ENCODE measurements at places on chromosomes 16 and 17.

DNA sequence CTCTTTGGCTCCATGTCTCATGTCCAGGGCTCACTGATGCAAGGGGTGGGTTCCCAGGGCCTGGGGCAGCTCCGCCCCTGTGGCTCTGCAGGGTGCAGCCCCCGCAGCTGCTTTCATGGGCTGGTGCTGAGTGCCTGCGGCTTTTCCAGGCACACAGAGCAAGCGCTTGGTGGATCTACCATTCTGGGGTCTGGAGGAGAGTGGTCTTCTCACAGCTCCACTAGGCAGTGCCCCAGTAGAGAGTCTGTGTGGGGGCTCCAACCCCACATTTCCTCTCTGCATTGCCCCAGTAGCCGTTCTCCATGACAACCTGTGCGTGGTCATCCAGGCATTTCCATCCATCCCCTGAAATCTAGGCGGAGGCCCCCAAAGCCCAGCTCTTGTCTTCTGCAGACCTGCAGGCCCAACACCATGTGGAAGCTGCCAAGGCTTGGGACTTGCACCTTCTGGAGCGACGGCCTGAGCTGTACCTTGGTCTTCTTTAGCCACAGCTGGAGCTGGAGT lies 5.2 kb downstream of the IL32 start:
- no peak for DNase-seq

DNA sequence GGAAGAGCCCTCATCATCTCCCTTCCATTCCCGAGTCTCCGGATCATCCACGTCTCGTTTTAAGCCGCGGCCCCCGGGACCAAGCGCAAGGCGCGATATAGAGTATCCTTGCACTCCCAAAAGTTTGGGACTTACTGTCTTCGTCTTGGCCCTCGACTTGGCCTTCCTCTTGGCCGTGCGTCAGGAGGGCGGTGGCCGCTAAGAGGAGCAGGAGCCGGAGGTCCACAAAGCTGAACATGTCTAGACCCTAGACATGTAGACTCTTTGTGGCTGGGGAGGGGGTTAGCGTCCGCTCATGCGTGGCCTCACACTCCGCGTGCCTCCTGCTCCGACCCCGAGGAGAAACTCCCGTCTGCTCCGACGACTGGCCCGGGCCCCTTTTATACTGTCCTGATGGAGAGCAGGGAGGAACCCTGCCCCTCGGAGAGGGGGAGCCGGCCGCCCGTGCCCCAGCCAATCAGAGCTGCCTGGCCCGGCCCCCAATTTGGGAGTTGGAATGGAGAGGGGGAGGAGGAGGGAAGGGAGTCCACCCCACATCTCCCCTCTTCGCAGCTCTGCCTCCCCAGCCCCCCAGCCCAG lies at the start of gene COL1A1:
COL1A1 (minus strand) TSS at position 356 of the 579 bp plus-strand sequence; CDS start at position 238, 118 bp downstream.
- peak; percentile 96 for DNase-seq

DNA sequence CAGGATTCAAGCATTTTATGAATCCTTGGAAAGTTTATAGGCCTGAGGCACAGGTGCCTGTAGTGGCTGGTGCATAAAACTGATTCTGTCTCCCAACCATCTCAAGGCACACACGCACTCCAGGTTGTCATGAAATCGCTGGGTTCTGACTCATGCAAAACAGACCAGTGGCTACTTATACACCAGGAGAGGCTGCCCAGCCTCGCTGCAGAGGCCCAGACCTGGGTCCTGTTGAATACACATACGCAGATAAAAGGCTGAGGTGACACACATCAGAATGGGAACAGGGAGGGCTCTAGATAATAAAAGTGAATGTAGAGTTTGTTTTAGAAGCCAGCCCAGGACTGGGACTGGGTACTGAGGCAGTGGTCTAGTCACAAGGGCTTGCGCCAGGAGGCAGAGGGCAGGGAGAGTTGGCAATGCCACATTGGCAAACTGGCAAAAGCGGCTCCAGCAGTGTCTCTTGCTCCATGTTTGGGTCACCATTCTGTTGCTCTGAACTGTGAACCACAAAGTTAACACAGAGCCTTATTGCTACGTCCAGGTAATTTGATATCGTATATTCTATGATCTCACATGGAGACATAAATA lies 13.6 kb downstream of the OR1D5 start:
- no peak for DNase-seq

DNA sequence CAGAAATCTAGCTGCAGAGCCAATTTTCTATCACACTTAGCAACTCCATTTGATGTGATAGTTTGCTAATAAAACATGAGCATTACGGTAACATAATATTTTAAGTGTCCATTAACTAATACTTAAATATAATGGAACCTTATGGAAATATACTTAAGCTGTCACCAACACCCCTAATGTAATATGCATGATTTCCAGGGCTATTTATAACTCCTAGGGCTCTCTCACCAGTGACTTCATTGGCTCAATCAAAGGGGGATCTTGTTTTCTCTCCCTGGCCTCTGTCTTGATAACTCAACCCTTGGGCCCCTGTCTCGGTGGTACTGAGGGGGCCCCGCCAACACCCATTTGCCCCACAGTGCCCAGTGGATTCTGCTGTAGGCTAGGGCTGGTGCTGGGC lies 170.4 kb downstream of the SALL1 start:
- DNase-seq = no peak

- no peak for DNase-seq
Observed at GRCh38 chr17:73546770-73547536, 97.3 kb downstream of the SDK2 start.

GRCh38 chr17:72706396-72706981 lies 386.0 kb downstream of the SLC39A11 start:
- no peak for DNase-seq

DNA sequence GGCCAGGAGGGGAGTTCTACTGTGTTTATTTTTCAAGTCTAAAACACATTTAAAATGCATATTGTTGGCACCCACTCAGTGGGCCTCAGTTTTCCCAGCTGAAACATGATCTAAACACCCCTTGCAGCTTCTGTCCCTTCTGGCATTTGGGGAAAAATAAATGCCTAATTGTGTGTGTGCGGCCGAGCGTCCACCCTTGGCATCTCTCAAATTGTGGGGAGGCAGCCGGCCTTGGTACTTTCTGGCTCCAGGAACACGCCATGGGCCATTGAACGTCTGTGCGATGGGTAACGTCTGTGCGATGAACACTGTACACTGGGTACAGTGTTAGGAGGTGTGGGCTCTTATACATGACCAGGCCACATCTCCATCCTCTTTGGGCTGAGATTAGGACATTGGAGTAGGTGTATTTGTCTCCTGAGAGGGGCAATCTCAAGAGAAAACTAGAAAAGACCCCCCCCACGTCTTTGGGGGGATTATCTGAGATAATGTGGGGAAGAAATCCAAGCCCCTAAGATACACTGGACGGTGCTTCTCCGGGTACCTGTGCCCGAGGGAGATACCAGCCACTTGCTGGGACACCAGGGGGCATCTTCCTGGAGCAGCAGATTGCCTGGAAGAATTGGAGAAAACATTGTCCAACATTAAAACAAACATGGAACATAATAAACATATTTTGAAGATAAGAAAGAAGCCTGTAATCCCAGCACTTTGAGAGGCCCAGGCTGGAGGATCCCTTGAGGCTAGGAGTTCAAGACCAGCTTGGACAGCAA lies 54.9 kb downstream of the RAB11FIP4 start:
- no peak for DNase-seq

DNA sequence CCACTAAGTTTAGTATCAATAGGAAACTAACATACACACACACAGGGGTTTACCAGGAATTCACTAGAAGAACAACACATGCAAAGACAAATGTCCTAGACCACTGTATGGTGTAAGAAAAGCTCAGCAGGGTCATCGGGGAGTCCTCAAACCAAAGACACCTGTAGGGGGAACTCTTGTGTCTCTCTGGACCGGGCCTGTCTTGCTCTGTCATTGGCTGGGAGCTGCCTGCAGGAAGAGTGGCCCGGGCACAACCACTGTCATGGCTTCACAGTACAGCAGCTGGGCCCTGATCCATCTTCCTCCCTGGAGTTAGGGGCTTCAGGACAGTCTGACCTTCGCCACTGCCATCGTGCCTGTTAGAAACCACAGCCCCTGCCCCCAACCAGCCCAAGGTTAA lies 263.6 kb upstream of the DYNLRB2 start:
- DNase-seq = no peak

GRCh38 chr17:14153374-14153773 lies 83.3 kb downstream of the CDRT15 start:
- DNase-seq = no peak

GRCh38 chr17:61619493-61619892 lies 28.5 kb upstream of the NACA2 start:
- DNase-seq = no peak

DNA sequence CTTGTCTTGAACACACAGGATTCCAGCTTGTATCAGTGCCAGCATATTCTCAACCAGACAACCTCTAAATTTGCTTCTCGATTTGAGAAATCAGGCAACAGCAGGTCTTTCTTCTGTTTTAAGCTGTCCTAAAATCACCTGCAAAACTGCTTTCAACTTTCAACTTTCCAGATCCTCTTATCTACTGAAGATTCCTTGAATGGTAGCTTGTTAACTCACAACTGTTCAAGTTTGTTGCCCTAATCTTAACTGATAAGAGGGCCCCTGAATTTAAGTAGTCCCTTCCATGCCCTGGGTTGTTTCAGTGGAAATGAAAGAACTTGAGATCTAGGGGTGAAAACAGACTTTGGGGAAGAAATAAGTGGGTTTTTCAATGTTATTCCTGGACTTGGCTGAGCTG lies 57.2 kb downstream of the CHD9 start:
- DNase-seq = no peak

DNA sequence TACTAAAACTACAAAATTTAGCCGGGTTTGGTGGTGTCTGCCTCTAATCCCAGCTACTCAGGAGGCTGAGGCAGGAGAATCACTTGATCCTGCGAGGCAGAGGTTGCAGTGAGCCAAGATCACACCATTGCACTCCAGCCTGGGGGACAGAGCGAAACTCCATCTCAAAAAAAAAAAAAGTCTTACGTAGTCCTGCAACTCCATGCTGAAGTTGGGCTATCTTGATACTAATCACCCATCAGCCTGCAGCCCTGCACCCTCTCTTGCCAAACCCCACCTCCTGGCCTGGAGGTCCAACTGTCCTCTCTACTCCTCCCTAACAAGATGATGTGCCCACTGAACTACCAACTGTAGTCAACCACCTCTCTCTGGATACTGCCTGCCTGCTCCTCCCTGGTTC lies 4.8 kb downstream of the TMEM170A start:
- DNase-seq = no peak

DNA sequence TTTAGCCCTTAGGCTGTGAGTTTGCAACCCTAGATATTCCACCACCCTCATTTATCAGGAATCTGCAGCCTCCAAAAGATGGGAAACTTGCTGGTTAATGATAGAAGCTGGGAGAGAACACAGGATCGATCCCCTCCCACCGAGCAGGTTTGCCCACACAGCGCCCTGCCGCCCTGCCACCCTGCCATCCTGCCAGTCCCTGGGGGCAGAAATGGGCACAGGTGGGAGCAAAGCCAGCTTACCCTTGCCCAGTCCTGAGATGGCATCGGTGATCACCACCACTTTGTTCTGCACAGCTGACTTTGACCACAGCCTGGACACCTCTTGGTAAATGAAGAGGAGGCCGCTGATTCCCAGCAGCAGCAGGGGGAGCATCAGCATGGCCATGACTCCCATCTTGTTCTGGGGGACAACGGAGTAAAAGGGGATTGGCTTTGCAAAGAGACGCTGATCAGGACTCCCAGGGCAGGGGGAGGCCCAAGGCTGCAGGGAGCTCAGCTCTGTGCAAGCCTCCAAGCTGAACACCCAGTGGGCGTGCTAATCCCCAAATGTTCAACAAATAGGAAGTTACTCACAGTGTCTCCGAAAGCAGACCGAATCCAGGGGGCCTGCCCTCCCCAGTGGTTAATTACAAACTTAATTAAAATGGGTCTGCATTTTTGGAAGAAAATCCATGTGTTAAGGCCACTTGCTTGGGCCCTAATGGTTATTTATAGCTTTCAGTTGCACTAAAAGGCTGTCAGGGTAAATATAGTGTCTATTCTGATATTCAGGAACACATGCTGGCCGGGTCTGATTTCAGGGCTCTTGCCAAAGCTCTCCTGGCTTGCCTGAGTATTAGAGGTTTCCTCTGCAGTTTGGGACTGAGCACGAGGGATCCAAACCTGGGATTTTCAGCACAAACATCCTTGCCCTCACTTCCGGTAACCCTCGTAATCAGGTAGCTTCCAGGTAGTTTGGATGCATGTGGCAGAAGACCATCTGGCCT lies at the start of gene DHRS7C:
DHRS7C (minus strand) TSS at position 704 of the 988 bp plus-strand sequence; CDS start at position 396, 308 bp downstream.
- no peak for DNase-seq

- DNase-seq = no peak
Observed at GRCh38 chr17:33832262-33832661, 422.8 kb upstream of the CCL2 start.

GRCh38 chr16:1309888-1310831 lies 724 bp downstream of the UBE2I start:
- no peak for DNase-seq

DNA sequence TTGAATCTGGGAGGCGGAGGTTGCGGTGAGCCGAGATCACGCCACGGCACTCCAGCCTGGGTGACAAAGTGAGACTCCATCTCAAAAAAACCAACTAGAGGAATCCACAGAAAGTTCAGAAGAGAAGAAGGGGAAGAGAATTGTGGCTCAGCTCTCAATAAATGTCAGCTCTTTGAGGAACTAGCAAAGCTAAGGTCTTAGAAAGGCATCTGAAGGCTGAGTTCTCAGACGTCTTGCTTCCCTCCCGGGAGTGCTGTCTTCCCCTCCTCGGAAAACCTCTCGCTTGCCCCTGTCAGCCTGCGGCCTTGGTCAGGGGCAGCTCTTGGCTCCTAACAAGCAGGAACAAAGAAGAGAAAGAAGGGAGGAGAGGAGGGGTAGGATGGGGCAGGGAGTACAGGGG lies 5.3 kb downstream of the SHPK start:
- DNase-seq = no peak

DNA sequence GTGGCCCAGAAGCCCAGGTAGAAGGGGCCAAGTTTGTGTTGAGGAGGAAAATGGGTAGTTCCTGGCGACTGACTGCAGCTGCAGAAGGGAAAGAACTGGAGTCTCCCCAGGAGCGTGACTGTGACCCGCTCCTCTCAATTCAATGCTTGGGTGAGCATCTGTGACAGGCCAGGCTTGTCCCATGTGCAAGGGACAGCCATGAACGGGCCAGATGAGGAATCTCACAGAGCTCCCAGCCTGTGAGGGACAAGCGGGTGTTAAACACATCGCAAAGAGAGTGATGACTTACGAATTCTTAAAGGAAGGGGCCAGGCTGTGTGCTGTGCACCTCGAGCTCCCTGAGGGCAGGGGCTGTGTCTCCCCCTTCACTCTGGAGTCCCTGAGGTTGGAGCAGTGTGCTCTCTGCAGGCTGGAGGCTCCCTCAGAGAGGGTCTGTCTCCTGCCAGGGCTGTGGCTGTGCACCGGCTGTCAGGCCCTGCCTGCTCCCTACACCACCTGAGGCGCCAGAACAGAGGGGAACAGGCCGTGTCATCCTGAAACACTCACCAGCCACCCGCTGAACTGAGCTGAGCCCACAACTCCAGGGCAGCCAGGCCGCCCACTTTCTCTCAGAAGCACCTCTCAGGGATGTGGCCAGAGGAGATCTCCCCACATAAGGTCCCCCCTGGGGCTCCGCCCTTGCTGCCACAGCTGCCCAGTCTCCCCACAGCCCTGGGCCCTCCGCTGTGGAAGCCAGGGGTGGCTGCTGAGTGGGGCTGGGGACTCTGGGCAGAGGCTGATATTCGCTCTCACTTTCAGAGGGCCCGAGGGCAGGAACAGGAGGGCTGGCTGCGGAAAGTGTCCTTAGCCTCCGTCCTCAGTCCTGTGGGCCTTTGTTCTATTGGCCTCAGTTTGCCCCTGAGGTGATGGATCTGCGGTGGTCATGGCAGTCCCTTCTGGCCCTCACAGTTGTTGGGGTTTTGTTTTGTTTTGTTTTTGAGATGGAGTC lies 25.7 kb upstream of the NXPH3 start:
- DNase-seq = no peak

Measured in right forelimb (tissue), 1 donor.